ENCODE measurements at places on chromosomes 4 and X. TPM values are rescaled to one million over a fixed set of nuclear protein-coding genes. Genes with fewer than 3 reads are reported as not detected.

DNA sequence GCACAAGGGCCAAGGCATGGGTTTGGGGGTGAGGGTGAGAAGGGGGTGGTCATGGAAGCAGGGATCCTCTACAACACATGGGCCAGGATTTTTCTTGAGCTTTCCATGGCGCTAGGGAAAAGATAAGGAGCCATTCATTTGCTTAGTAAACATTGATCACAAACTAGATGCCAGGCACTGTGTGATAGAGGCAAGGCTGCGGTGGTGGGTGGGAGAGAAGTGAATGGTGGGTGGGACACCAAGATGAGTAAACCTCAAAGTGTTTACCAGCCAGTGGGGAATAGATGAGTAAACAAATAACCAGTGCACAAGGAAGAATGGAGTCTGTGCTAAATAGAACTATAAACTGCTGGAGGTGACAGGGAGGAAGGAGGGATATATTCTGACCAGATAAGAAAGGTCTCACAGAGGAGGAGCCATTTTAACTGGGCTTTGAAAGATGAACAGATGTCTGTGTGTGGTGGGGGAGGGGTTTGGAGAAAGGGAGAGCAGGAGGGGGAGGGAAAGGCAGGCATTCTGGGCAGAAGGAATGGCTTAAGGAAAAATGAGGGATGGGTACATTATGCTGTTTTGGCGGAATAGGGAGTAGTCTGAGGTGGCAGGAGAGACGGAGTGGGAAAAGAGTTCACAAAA, 48.0 kb upstream of the LAS1L start:
- H3K4me3 ChIP-seq = no peak overlapping the region
- peaks cover 3% of the 10 kb centered on the region for H3K4me1 ChIP-seq
- no peaks in the 10 kb centered on the region for H3K36me3 ChIP-seq
- DNase-seq = no peak

GRCh38 chrX:153590961-153591956, 7.7 kb downstream of the CCNQ start:
- H3K27me3 ChIP-seq = no peaks in the 10 kb centered on the region
- no peak overlapping the region for H3K27ac ChIP-seq
- no peak for DNase-seq
- no peaks in the 10 kb centered on the region for H3K4me1 ChIP-seq
- H3K4me3 ChIP-seq = no peak overlapping the region
- H3K36me3 ChIP-seq = peaks cover 26% of the 10 kb centered on the region

DNA sequence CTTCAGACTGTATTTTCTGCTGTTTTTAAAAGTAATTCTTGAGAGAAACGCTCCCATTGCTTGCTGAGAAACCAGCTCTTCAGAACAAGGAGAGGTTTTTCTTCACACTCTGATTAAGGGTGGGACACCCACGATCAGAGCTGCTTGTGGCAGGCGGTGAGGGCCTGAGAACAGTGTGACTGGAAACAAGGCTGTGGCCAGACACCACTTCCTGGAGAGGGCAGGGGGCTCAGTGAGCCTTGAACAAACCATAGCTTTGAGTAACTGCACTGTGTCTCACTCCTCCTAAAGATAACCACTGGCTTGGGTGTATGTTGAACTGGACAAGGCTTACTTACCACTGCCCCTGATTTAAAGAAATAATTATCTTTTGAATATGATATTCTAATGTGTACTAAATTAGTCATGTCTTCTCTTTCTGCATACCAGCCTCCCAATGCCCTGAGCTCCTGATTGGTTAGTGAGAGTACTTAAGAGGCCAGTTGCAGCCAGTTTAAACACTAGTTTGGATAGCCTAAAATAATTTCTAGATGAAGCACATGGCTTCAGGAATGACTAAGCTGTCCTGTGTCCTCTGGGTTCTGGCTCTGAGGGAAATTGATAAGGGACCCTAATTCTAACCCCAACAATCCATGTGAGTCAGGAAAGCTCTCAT, 3.7 kb upstream of the GPR82 start:
- peaks cover 7% of the 10 kb centered on the region for H3K36me3 ChIP-seq
- DNase-seq = no peak
- H3K4me1 ChIP-seq = no peaks in the 10 kb centered on the region
- no peaks in the 10 kb centered on the region for H3K27me3 ChIP-seq
- no peak overlapping the region for H3K4me3 ChIP-seq

DNA sequence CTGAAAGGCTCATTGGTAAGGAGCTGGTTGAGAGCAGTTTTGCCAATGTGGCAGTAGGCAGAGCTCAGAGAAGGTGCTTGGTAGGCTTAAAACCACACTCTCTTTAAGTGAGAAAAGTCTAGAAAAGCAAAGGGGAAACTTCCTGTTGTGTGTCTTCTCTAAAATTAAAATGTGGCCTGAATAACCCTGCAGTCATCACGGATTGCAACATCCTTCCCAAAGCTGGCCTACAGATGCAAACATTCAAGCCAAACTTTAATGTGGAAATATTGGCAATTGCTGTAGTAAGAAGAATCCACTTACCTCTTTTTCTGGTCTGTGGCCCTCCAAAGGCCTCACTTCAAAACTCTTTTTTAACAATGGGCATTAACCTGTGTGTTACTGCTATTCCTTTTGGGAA, 348.5 kb downstream of the OPHN1 start:
- H3K4me1 ChIP-seq = no peaks in the 10 kb centered on the region
- no peaks in the 10 kb centered on the region for H3K36me3 ChIP-seq
- DNase-seq = no peak
- H3K27ac ChIP-seq = no peak overlapping the region

DNA sequence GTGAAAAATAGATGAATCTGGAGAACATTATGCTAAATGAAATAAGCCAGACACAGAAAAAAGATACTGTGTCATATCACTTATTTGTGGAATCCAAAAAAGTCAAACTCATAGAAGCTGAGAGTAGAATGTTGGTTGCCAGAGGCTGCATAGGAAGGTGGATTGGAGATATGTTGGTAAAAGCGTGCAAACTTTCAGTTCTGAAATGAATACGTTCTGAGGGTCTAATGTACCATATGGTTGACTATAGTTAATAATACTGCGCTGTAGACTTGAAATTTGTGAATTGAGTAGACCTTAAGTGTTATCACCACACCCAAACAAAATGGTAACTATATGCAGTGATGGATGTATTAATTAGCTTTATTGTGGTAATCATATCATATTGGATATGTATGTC, 45.0 kb upstream of the UPRT start:
- no peak overlapping the region for H3K4me3 ChIP-seq
- H3K27me3 ChIP-seq = no peaks in the 10 kb centered on the region
- DNase-seq = no peak
- H3K4me1 ChIP-seq = no peaks in the 10 kb centered on the region
- H3K36me3 ChIP-seq = no peaks in the 10 kb centered on the region

DNA sequence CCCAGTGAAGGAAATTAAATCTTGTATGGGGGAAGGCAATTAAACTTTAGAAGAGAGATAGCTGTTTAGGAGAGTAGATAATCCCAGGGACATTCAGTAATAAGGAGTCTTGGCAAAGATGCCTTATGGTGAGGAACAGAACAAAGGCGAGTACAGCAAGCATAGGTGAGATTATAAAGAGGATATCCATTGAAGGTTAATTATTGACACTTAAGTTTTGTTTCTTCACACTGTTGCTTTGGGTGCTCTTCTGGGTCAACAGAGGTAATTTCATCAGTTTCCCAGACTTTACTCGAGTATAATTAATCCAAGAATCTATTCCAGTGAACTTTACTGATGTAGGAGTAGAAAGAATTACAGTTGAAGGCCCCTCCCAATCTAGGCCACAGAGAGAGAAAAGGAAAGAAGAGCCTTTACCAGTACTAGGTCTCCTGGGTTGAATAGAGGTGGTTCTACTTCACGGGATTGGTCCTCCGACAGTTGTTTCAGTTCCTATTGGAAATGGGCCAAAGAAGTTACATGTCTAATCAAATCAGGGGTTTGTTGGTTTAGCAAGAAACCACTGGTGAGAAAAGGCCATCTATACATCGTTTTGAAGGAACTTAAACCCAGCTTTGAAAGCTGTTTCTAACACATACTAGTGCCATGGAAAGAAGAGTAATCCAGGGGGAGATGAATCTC, 27.2 kb downstream of the EPGN start:
- no peaks in the 10 kb centered on the region for H3K36me3 ChIP-seq
- no peak for DNase-seq
- H3K27ac ChIP-seq = no peak overlapping the region
- H3K4me3 ChIP-seq = no peak overlapping the region
- H3K27me3 ChIP-seq = no peaks in the 10 kb centered on the region
- H3K4me1 ChIP-seq = no peaks in the 10 kb centered on the region

DNA sequence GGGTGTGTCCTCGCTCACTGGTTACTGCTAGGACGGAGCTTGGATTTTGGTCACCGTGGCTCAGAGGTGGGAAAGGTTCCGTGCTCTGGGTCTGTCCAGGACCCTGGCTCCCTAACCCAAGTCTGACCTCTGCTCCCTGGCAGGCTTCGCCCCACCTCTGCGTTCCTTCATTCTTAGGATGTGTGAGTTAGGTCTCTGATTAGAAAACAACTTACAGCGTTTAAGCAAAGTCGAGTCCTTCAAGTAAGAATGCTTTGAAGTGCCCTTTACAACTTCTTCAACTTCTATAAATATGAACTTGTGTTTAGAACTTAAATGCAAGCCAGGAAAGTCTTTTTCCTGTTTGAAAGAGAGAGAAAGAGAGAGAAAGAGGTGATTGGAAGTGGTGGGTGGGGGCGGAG, 891 bp downstream of the TLR2 start:
- DNase-seq = no peak
- H3K4me3 ChIP-seq = peak overlapping the region; percentile 44
- H3K4me1 ChIP-seq = peaks cover 5% of the 10 kb centered on the region

The PAGE2 gene
- total RNA-seq = 0.24 TPM

The ADGRL3 gene
- total RNA-seq = 2.0 TPM

The SCFD2 gene
- total RNA-seq = 12.1 TPM
